ENCODE measurements at places on chromosomes 2 and 18.

DNA sequence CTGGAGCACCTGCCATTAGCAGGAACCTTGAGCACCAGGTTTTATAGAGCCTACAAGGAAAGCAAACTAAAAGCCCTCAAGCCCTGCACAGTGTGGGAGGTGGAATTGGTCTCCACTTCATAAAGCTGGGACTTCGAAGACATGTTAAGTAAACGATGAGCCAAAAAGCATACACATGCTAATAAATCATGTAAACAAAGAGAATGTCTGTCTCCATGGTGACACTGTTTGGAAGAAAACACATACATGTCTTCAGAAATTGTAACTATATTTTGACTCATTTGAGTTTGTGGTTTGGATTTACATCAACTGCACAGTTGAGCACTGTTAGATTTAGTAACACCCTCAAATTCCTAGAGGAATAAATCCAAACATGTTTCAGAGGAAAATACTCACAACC lies 978.5 kb upstream of the LRRTM1 start:
- DNase-seq = no peak

GRCh38 chr2:48034295-48034694 lies 128.0 kb upstream of the FBXO11 start:
- no peak for DNase-seq

- no peak for DNase-seq
Observed at GRCh38 chr18:12056034-12056883, 37.4 kb upstream of the ANKRD62 start.

- DNase-seq = no peak
Observed at GRCh38 chr2:170145675-170146432, 32.1 kb upstream of the MYO3B start.

- no peak for DNase-seq
Observed at GRCh38 chr2:160822006-160822405, 328.4 kb upstream of the RBMS1 start.

DNA sequence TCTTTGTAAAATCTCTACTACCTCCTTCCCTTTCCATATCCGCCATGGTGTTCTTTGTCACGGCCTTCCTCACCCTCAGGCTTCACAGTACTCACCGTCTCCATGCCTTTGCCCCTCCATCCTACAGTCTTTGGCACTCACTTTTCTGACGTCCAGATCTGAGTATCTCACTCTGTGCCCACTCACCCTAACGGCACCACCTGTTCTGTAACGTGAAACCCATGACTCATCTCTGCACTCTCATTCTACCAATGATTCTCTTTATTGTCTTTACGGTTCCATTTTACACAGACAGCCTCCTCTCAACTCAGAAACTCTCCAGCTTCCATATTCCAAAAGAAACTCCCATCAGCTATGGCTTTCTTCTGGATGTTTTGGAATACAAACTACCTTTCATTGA lies 56.7 kb downstream of the NETO1 start:
- no peak for DNase-seq

DNA sequence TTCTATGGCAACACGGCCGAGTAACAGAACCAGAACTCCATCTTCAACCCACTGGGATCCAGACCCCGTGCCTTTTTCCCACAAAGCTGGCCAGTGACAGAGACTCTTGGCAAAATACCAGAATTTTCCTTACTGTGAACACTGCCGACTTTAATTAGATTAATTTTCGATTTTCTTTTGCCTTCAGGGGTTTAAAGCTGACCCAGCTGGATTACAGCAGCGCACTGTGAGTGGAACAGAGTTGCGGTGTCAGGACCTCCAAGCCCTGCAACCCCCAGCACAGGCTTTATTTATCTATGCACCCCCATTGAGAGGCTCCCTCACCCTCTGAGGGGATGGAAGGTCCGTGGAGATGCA lies 36.4 kb downstream of the CTIF start:
- no peak for DNase-seq

GRCh38 chr18:58526425-58527284 lies 102.2 kb downstream of the ALPK2 start:
- no peak for DNase-seq

DNA sequence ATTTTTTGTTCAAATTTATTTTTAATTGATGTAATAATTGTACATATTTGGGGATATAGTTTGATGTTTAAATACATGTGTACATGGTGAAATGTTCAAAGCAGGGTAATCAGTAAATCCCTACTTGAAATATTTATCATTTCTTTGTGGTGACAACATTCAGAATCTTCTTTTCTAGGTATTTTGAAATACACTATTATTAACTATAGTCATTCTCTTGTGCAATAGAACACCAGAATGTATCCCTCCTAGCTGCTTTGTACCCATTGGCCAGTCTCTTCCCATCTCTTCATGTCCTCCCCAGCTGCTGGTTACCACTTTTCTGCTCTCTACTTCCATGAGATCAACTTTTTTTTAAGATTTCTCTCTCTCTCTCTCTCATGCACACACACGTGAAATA lies 126.5 kb downstream of the ZNF407 start:
- DNase-seq = no peak

DNA sequence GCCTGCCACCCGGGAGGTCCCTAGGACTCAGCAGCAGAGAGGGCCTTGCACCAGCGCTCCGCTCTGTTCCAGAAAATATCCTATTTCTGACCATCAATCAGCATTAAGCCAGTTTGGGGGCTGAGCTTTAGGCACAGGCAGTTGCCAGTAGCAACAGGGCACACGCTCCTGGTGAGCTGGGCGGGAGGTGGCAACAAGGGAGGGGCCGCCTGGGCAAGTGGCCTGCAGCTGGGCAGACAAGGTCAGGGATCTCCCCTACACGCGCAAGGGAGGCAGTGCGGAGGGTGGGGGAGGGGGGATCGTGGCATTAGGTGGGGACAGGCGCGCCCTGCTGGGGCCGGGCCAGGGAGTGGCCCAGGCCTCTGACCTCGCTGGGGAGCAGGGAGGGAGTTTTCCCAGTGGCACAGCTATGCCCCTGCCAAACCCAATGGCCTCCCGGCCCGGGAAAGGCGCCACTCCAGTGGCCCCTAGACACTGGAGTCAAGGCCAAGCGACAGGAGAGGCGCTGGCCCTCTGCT lies 302.8 kb downstream of the NCKAP5 start:
- no peak for DNase-seq

DNA sequence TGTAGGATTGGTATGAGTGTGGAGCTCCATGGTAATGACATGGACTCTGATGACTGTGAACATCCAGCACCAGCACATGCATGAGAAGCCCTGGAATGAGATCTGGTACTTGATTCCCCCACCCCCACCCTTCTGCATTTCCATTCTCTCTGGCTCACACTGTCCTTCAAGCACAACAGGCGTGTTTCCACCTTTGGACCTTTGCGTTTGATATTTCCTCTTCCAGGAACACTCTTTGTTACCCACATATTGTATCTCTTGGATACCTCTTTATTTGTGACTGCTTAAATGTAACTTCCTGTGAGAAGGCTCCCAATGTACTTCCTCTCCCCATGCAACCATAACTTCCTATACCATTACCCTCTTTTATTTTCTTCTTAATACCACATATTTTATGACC lies 263.8 kb downstream of the HNMT start:
- no peak for DNase-seq

Data from activated CD4-positive, alpha-beta T cell treated with anti-CD3 and anti-CD28 coated beads, Interleukin-2, amount 50 U/mL, for 48 hours (primary cell).